H1 (cell line): ENCODE measurements at places on chromosomes 4 and X. TPM values are rescaled to one million over a fixed set of nuclear protein-coding genes. Genes with fewer than 3 reads are reported as not detected.

GRCh38 chr4:2462992-2463762 lies 5.7 kb upstream of the RNF4 start:
- peak overlapping the region; percentile 19 for H3K4me3 ChIP-seq
- H3K4me1 ChIP-seq = peaks cover 6% of the 10 kb centered on the region
- no peaks in the 10 kb centered on the region for H3K27me3 ChIP-seq
- no peak overlapping the region for H3K27ac ChIP-seq
- no peaks in the 10 kb centered on the region for H3K36me3 ChIP-seq
- DNase-seq = no peak

GRCh38 chr4:76194325-76194724 lies 19.3 kb downstream of the SCARB2 start:
- no peak overlapping the region for H3K4me3 ChIP-seq
- H3K36me3 ChIP-seq = no peaks in the 10 kb centered on the region
- no peaks in the 10 kb centered on the region; the same call in 1 of the 2 replicates for H3K4me1 ChIP-seq
- H3K27me3 ChIP-seq = no peaks in the 10 kb centered on the region
- DNase-seq = no peak
- no peak overlapping the region for H3K27ac ChIP-seq

DNA sequence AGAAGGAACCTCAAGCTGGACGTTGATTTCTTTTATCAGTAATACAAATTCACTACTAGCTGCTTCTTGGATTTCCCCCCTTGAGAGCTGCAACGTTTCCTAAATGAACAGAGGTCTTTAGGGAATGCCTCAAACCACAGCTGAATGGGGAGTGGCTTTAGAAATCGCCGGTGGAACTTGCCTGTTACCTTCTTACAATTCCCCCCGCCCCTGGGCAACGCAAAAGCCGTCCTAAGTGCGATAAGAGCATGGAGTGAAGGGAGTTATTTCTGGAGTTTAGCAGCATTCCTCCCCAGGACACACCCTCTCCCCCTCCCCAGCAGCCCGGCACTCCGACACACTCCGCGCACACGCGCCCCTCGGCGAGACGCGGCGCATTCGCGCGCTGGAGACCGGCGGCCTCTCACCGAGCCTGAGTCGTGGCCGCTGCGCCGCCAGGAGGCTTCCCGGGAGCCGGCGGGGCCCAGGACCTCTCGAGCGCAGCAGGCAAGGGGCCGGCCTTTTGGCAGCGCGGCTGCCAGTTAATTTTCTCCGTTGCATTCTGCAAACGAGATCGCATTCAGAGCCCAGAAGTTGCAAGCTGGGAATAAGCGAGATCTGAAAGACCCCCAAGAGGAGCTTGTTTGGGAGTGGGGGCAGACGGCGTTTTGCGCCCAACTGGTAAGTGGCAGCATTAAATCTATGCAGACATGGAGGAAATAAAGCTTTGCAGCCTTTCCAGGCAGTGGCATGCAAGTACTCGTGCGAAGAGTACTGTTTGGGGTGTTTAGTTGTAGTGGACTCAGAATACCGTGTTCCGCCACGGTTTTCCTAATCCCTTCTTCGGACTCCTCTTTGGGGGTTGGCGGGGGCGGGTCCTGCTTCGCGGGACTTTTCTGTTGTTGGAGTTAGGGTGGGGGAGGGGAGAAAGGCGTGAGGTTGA lies 134.7 kb downstream of the PALLD start:
- peaks cover 22% of the 10 kb centered on the region; the same call in 1 of the 2 replicates for H3K4me1 ChIP-seq
- peak; percentile 83 for DNase-seq
- no peaks in the 10 kb centered on the region for H3K36me3 ChIP-seq
- peak overlapping the region; percentile 4; the same call in 1 of the 2 replicates for H3K27ac ChIP-seq

DNA sequence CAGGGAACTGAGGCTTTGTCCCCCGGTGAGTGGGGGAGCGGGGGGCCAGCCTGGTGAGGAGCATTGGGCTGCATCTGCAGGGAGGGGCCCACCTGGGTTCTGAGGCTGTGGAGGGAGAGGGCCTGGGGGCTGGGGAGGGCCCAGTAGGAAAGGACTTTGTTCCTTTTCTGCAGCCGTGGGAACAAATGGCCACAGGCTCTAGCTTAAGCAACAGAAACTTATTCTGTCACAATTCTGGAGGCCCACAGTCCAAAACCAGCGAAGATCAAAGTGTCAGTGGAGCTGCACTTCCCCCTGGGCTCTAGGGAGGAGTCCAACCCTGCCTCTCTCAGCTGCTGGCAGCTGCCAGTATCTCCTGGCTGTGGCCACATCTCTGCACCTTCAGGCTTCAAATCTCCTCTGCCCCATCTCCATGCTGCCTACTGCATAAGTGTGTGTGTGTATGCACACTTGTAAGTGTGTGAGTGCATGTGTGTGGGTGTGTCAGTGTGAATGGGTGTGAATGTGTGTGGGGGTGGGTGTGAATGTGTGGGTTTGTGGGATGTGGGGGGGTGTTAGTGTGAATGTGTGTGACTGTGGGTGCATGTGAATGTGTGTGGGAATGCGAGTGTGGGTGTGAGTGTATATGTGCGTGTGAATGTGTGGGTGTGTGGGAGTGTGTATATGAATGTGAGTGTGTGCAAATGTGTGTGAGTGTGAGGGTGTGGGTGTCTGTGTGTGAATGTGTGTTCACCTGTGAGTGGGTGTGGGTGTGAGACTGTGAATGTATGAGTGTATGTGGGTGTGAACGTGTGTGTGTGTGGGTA lies 204.5 kb upstream of the PSAPL1 start:
- H3K27me3 ChIP-seq = no peaks in the 10 kb centered on the region
- no peak overlapping the region for H3K4me3 ChIP-seq
- no peaks in the 10 kb centered on the region for H3K4me1 ChIP-seq
- DNase-seq = no peak
- no peaks in the 10 kb centered on the region for H3K36me3 ChIP-seq
- H3K27ac ChIP-seq = no peak overlapping the region

DNA sequence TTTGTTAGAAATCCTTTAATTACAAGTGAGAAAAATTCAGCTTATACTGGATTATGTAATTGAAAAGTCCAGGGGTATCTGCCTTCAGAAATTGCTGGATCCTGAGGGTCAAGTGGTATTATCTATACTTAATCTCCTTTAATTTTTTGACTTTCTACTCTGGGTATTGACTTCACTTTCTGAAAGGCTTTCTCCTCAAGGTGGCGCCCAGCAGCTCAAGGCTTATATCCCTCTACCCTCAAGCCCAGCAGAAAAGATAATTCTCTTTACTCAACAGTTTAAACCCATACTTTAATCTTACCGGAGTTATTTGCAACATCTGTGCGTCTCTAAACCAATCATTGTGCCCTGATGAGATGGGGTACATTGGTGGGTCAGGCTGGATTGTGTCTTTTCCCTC lies 129.5 kb downstream of the LARP7 start:
- no peaks in the 10 kb centered on the region for H3K27me3 ChIP-seq
- H3K36me3 ChIP-seq = no peaks in the 10 kb centered on the region
- no peak for DNase-seq
- H3K4me1 ChIP-seq = 0 out of 2 replicates have a peak, but pooled peaks cover 2% of the 10 kb centered on the region
- H3K4me3 ChIP-seq = no peak overlapping the region

The PABPC1L2A gene
- 0.32 and 0.73 TPM in 2 replicates for total RNA-seq

The KLF3 gene
- 13.4 and 14.9 TPM in 2 replicates for total RNA-seq
